ENCODE measurements at places on chromosomes 7 and 10.

DNA sequence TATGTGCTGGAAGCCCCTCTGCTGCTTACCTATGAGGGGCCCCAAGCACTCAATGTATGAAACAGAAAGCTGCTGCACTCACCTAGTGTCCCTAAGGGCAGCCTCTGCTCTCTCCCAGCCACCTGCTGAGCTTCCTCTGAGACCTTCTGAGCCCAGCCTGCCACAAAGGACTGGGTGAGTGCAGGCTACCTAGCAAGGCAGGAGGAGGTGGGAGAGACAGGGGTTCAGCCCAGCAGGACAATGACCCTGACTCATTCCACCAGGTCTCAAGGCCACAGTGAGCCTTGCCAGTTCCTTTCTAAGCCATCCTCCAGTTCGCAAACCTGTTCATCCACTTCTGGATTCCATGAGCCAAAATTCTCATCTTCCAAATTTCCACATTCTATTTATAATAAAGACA, 16.3 kb downstream of the VOPP1 start:
- no peak for DNase-seq

DNA sequence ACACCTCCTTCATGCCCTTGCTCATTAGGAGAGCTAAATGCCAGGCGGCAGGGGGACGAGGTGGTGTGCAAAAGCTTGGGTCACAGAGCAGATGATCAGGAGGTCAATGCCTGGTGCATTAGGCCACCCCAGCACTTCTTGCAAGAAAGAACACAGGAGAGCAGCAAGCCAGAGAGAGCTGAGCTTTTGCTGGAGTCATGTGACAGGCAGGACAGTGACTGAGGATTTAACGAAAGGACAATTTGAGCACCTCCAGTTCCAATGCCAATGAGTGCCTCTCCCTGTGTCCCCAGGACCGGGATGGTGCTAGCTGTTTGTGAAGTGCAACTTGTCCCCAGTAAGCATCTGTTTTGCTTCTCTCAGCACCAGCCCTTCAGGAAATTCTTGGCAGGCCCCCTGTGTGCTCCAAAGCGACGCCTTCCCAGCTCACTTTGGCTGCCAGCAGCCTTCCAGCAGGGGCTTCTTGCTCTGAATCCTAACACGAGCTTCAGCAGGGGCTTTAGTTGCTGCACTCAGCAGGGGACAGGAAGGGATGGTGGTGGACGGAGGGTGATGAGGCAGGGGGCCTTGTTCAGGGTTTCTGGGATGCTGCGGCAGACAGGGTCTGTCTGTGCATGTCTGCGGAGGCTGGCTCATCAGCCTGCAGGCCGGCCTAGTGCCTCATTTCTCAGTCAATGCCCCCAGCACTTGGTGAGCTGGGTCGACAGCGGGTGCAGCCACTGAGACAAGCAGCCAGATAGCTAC, 368.1 kb downstream of the RPS24 start:
- no peak for DNase-seq

DNA sequence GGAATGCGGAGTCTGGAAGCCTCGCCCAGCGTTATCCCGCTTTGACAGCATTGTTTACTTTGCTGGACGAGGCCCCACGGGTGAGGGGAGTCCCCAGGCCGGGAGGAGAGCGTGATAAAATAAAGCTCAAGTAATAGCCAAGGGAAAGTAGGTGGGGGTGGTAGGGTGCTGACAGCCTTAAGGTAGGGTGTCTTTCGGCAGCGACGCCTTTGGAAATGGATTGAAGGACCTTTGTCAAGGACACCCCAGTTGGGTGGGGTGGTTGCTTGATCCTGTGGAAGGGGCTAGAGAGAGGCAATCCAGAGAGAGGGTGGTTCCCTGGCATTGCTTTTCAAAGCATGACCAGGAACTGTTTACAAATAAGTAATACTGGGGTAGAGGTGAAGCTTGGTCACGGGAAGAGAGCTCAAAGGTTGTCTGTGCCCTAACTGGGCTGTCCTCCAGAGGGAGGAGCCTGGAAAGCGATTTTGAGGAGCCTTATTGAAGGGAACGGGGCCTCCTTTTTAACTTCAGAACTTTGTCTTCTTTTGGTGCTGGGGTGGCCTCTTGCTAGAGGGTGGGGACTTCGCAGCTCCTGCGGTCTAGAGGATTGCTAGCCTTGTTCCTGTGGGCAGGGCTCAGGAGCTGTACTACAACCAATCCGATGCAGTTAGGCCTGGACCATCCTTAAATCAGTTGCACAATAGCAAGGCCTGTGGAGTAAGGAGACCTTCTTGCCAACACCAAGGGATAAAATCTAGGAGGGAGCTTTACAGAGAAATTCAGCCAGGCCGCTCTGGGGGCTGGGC, 1.3 kb downstream of the EIF4EBP2 start:
- peak; percentile 61 for DNase-seq

DNA sequence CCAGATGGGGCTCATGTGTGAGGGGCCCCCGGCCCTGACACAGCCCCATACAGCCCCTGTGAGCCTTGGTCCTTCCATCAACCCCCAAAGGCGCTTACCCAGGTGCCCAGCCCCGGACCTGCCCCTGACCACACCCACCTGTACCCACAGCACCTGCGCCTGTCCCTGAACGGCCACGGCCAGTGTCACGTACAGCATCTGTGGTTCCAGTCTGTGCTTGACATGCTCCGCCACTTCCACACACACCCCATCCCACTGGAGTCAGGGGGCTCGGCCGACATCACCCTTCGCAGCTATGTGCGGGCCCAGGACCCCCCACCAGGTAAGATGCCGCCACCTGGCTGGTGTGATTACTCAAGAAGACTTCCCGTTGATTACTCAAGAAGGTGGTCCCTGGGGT, 33.5 kb downstream of the SH2B2 start:
- no peak for DNase-seq

- no peak for DNase-seq
Observed at GRCh38 chr7:152511736-152512135, 75.9 kb upstream of the KMT2C start.

DNA sequence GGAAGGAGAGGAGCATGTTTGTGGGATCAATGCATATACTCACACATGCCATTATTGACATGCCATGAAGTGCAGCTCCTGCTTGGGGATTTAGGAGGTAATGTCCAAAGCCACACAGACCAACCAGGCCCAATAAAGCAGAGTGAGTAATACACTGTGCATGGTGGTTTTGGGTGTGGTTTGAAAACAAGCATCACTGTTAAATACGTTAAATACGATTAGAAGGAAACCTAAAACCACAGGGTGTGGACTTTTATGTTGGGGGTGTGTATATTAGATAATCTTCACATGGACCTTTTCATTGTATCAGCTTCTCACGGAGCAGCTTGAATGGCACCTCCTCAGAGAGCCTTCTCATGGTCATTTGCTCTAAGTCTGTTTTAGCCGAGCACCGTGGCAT, 10.4 kb upstream of the EIF3A start:
- DNase-seq = peak; percentile 64

DNA sequence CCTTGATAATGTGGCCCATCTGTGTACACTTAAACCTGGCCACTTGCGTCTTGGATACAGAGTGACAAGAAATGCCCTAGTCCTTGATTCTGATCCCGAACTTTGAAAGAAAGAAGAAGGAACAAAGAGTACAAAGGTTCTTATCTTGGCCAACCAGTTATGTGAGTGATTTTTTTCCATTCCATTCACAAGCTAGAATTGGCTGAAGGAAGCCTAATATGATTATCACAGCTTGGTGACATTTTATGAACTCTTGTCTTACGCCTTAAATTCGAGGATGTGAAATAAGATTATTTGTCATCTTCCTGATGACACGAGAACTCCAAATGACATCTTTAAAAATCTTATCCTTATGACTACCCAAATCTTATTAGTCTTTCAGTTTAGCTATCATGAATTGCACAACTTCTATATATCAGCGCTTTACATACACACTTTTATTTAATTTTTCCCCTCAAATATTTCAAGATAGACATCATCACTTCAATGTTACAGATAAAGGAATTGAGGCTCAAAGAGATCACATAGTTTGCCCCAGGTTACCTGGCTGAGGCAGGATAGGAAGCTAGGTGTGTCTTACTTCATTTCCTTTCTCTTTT, 13.0 kb upstream of the SP4 start:
- no peak for DNase-seq

DNA sequence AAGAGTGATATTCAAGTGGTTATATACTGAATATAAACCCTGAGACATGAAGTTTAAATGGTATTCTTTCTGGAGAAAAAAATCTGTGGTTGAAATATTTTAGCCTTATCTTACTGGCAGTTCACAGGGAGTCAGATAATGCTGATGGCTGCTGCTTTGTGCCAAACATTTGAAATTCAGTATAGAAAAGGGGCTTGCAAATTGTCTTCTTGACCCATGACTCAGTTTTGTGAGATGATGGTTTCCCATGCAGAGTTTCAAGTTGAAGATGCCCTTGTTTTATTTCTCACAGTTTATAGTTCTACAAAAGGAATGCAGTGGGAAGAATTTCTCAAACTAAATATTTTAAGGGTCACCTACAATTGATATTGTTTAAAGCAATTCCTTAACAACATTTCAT, 251.1 kb upstream of the MEOX2 start:
- no peak for DNase-seq

DNA sequence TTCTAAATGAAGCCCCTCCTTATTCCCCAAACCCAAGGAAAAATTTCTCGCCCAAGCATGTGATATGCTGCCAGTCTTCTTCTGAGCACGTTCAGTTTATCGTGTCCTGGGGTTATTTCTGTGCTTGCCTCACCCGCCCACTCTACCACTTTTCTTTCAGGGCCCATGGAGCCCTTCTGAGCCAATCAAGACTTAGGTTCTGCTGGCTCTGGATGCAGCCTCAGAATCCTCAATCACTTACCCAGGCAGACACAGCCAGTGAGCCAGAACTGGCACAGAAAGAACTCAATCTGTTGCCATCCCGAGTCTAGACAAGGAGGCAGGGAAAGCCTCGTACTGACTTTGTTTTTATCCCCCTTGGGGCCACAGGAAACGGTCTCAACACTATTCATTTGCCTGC, 34.2 kb upstream of the C10orf90 start:
- DNase-seq = no peak

GRCh38 chr7:118005026-118005425, 131.8 kb upstream of the CTTNBP2 start:
- no peak for DNase-seq

DNA sequence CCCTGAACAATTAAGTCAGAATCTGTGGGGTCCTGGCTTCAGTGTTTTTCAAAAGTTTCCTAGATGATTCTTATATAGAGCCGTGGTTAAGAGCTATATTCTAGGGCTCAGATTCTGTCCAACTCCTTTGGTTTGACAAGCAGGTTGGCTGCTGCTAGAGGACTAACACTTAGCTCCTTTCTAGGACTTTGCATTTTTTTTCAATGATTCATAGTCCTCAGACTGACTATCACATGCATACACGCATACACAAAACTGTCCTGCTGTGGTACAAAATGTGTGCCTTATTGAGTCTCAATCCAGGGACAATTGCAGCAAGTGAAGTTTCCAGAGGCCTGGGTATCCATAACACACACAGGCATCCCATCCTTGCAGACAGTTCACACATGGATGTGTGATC, 392.0 kb downstream of the NRG3 start:
- no peak for DNase-seq

- DNase-seq = no peak
Observed at GRCh38 chr10:69073736-69074364, 14.1 kb upstream of the SRGN start.

DNA sequence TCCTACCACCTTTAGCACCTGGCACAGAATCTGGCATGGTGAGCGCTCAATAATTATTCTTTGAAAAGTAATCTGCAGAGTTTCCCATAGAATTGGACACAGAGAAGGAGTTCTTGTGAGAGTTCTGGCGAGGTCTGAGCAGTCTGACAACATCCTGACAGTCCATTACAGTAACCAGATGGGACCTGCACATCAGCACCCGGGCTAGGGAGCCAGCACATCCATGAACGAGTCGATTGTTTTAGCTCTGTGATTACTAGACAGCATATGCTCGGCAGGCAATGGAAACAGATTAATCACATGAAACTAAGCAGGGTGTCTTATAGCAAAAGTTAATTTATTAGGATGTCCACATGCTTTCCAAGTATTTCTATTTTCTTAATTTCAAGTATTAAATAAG, 96.7 kb downstream of the SEMA3D start:
- no peak for DNase-seq

DNA sequence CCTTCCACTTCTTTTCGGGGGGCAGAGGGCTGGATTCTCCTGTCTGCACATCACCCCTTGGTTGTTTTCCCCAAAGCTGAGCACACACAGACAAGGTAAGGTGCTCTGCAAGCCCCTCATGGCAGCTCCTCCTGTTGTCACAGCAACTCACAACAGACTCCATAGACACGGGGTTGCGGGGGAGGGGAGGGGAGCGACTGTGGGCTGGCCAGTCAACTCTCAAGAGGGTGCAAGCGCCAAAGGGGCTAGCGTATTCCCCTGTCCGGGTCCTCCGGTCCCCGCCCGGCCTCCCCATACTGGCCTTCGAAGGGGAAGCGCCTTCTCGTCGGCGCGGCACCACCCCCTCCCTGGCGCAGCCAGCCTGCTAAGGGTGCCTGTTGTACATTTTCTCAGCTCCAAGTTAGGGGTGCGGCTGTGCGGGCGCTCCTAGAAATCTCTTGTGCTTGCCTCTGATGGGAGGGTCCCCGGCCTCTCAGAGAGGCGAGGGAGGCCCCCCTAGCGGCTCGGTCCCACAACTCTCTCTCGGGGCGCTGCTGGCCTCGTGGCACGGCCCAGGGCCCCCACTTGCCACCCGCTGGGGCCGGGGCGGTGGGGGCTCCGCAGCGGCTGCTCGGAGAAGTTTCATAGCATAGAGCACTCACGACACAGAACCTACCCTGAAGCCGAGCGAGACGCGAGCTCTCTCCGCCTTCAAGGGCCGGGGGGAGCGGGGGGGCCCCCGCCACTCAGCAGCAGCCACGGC, 498 bp downstream of the RHOBTB1 start:
- peak; percentile 42 for DNase-seq

DNA sequence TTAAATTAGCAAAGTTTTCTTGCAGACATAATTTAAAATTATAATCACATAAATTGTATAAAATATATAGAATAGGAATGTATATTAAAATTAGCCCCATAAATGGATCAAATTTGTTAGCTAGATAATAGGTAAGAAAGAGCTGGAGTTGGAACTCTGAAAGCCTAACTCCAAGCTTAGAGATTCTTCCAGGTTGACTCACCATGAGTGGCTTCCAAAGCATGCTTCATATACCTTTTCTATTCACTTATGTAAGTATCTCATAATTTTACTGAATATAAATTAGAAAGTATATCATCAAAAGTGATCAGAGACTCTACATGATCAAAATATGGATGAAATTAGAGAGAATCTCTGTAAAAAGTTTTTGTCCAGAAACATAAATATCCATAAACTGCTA, 320.7 kb upstream of the MAGI2 start:
- DNase-seq = no peak

DNA sequence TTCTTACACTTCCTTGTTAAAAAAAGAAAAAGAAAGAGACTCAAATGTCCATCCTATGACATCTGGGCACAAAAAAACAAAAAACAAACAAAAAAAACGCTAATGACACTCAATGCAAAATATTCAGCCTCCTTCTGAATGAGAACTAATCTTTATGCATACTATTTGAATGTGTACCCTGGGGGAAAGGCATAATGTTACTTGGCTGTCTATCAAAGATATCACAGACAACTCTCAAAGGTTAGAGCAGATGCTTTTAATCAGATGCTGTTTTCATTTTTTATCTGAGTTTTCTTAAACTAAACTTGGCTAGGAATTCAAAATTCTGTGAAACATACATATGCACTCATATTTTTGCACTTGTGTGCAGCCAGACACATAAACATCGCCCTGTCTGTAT, 745.8 kb downstream of the CNTNAP2 start:
- no peak for DNase-seq

GRCh38 chr7:17153536-17153935, 144.9 kb upstream of the AHR start:
- no peak for DNase-seq

GRCh38 chr7:115033917-115034459, 112.1 kb downstream of the MDFIC start:
- DNase-seq = no peak

Data from H54 (cell line).